GOT3 (cell line): ENCODE measurements at places on chromosomes 7 and 10.

DNA sequence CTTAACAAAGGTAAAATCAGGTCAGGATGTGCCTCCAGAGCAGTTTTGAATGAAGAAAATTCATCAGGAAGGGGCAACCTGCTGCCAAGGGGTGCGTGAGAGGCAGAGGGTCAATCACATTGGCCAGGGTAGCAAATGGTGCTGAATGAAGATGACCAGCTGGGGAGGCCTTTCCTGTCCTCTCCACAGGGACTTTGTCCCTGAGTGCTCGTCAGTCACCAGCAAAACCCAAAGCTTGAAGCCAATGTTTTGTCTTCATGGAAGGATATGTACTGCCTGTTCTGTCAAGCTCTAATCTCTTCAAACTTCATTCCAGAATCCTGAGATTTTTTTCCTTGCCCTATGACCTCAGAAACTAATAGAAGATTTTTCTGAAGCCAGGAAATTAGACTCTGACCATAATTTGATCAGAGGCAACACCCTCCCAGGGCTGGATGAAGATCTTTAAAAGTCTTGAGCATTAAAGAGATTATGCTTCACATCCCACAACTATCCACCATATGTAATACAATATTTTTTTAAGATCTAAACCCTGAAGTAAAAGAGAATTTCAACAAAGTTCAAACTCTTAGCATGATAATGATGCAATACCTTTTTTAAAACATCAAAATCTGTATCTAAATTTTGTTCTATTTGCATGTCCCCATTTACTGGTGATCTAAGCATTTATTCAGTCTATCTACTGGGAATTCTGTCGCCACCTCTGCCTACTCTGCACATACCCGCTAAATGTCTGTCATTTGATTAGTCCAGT, 243.0 kb downstream of the SNX13 start:
- DNase-seq, result no peak

- no peak for DNase-seq
These were observed 657 bp downstream of the HACD1 start for GRCh38 chr10:17616403-17617030.

DNA sequence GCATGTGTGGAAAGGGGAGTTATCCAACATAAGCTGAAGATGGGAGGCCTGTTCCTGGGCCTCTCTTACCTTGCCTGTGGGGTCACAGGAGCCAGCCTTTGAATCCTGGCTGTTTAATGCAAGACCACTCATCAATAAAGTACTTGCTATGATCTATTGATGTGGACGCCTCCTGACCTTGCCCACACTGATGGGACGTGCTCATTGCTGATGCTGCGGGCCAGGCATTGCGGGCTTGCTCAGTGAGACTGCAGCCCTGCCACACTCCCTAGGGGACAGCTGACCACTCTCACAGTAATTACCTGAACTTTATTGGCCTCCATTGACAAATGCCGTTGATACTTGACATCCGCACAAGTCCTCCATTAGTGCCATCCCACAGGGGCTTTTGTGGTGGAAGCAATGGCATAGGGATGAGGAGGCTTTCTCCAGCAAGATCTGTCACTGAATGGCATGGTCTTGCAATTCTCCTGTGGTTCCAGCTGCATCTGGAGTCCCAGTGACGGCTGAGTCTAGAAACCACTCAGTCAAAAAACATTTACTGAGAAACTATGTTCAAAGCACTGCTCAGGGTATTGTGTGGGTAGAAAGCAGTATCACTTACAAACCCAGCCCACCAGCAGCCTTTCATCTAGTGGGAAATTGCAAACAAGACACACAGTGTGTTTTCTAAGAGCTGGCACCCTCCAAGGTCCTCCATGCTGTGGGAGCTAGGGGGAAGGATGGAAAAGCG, 135.1 kb upstream of the YAE1 start:
- no peak for DNase-seq

DNA sequence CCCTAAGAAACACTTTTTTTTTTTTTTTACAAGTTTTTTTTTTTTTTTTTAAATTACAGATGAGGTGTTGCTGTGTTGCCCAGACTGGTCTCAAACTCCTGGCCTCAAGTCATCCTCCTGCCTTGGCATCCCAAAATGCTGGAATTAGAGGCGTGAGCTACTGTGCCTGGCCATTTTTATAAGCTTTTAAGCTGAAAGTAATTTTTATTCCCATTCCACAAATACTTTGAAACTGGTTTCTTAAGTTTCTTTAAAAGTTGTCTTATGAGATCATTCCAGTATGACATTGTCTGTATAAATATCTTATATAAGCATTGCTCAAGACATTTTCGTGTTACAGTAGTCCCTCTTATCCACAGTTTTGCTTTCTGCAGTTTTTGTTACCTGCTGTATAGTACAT, 61.4 kb upstream of the CYP26C1 start:
- no peak for DNase-seq

DNA sequence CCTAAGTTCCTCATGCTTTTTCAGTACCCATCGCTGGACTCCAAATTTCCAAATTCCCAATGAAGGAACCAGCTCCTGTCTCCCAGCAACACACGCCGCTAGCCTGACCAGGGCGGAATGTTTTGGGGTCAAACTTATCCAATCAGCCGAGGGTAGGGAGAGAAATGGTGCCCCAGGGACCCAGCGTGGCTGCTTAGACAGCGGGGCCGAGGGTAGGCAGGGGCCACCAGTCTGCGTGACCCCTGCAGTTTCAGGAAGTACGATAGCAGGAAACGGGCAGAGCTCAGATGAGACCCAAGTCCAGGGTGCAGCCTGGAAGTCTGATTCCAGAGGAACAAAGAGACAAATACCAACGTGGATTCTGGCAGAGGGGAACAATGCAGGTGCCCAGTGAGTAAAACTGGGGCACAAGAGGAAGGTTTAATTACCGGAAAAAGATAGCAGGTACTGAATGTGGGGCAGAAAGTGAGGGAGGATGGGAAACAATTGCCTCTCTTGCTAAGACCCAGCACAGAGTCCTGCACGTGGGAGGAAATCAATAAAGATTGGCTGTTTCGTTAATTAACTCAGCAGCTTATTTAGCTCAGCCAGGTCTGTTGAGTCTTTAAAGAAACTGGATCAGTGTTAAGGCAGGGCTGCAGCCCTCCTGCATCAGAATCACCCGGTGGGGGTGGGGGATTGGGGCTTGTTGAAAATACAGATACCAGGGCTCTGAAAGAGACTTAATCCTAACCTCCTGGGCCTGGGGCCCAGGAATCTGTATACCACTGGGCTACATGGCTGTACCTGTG, 50.4 kb upstream of the NFE2L3 start:
- DNase-seq, result no peak

DNA sequence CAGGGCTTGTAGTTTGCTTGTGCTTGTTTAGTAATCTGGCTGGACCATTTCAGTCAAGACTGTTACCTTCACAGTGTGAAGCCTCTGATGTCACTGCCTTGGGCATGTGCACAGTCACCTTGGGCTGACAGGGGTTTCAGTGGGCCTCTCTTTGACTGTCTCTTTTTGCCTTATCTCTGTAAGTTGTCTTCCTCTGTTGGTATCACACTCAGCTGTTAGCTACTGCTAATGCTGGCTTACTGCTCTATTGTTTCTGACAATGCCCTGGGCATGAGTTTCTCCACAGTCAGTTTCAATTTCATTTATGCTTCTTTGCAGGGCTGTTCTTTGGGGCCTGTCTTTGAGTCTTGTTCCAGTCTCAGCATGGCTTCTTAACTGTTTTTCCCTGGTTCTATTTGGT, 201.9 kb upstream of the SHH start:
- DNase-seq, result no peak

- no peak for DNase-seq
These were observed 7.0 kb upstream of the SERPINE1 start for GRCh38 chr7:101119876-101120275.
